Mesothelial cell of epicardium (in vitro differentiated cells): ENCODE measurements at places on chromosomes 5 and 9.

DNA sequence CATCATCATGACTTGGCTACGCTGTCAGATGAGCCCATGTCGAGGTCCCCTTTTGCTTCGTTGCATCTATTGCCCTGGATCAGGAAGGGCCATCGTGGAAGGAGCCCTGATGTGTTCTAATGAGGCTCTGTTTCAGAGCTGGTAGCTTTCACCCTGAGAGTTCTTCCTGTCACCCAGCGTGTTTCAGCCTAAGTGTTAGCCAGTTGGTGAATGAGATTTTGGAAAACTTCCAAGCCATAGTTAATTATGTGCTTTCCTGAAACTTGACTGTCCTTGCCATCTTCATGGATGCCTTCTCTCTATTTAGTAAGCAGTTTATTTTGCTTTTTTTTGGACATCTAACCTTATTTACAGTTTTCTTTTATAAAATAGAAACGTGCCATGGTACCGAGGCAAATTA lies 1695.4 kb upstream of the WWC1 start:
- no peak for DNase-seq

DNA sequence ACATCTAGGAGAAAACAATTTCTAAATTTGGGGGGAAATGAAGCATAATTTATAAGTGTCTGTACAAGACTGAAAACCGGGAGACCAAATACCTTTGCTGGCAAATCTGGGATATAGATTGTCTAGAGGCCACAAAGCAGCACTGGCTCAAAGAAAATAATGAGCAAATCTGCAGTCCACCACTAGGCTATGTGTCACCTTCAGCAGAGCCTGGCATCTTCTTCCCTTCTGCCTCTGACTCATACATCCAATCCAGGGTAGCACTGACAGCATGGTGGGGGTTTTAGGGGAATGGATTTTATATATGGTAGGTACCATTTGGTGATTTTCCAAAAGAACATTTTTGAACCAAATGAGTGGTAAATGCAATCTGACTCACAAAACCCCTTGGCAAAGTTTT lies 12.8 kb downstream of the FAM81B start:
- DNase-seq: no peak

GRCh38 chr9:36017278-36017677 lies 19.4 kb upstream of the RECK start:
- DNase-seq: no peak

DNA sequence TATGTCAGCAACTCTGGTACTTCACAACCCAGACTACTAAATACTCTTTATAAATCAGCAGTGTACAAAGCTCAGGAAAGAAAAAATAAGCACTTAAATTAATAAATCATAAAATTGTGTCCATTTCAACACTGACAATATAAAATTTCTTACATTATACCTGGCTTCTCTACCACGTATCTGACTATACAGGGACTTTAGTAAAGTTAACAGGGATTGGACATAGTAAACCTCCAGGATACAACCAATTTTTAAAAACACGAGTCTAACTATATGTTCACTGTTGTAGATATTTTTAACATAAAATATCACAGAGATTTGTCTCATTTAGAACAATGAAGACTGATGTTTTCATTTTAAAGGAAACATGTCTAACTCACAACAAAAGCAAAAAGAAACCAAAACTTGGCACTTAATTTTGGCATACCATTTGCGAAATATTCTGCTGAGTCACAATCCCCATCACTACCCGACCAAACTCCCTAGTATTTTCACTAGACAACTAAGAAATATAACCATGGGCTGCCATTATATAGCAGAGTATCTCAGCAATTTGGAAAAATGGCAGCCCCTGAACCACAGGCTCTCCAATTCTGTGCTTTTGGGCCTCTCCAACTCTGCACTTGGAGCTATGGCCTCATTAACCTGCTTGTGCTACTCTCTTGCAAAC lies 14.4 kb downstream of the FAM169A start:
- DNase-seq: no peak

- no peak for DNase-seq
These were observed 1.3 kb upstream of the SH3PXD2B start for GRCh38 chr5:172455511-172456061.

DNA sequence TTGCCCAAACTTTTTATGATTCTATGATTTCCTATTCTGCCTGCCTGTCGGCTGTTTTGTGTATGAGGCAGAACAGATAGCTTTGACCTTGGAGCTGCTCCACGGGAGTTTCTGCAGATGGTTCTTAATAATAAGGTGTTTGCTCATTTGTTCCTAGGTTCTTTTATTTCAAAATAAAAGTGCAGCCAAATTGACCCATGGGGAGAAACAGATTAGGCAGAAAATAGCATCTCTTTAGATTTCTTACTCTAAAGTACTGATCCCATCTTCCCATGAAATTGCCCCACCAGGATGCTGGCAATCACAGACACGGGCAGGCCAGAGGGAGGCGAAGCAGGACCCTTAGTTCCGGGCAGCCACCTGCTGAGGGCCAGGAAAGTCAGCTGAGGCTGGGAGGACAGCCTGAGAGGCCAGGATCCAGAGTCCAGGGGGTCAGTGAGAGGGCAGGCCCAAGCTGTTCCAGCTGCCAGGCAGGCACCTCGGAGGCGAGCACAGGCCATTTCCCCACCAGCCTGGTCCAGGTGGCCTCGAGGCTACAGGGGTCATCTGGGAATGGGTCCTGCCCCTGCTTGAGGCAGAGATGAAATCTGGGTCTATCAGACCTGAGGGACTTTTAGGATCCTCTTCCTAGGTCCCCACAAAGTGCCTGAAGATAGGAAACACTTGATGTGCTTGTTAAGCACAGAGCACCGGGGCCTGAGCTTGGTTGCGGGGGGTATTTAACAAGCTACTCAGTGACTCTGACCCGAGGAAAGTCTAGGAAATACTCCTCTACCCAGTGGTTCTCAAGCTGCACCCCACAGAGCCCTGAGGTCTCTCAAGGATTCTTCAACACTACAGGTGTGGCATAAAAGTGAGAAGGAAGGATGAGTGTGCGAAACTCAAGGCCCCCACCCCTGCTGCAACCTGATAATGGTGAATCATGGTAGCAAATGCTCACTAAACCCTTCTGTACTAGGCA lies 145.4 kb downstream of the CMYA5 start:
- DNase-seq: no peak
